ENCODE measurements at places on chromosomes 13 and 19.
A peak's percentile ranks its signal among the peaks of the same experiment; 100 is the strongest.

GRCh38 chr19:40322951-40323615, 25.1 kb downstream of the C19orf47 start:
- DNase-seq: no peak

DNA sequence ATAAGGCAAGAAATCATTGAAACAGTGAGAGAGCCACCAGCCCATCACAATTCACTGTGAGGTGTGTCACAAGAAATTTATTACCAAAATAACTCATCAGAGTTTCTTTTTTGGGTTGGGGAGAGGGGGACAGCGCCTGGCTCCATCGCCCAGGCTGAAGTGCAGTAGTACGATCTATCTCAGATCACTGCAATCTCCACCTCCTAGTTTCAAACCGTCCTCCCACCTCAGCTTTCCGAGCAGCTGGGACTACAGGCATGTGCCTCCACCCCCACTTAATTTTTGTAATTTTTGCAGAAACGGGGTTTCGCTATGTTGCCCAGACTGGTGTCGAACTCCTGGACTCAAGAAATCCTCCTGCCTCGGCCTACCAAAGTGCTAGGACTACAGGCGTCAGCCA, 3.6 kb downstream of the IFNL1 start:
- DNase-seq: no peak

GRCh38 chr13:99269627-99270241, 11.6 kb upstream of the GPR18 start:
- peak; percentile 7 for DNase-seq

DNA sequence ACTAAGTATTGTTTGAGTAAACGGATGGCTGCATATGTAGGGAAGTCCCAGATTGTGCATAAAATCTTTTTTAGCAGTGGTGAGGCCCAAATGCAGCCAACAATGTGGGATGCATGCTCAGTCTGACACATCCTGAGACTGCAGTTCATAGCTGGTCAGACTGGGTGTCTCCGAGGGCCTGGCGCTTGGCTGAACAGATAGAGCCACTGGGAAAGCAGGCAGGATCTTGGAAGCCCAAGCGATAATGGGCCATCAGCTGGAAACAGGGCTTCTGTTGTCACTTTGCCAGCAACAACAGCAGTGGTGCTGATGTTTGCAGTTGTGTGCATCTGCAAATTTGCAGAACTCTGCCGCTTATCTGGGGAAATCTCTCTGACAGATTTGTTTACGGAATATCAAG, 36.1 kb downstream of the MTUS2 start:
- DNase-seq: no peak

- no peak for DNase-seq
These were observed 315 bp downstream of the ZNF492 start for GRCh38 chr19:22634450-22634827.

GRCh38 chr13:74646091-74646490, 511.9 kb upstream of the KLF12 start:
- DNase-seq: no peak
